Ureter (tissue), 1 donor: ENCODE measurements at places on chromosomes 5 and 9. TPM values are rescaled to one million over a fixed set of nuclear protein-coding genes. Genes with fewer than 3 reads are reported as not detected.

The DNAJC21 gene
- 45.3 TPM for total RNA-seq

The FOXD4L6 gene
- not detected for total RNA-seq

The GFI1B gene
- not detected for total RNA-seq

The ARSI gene
- 0.65 TPM for total RNA-seq

The PCDHGB2 gene
- 4.3 TPM for total RNA-seq

The PCDHB15 gene
- 4.3 TPM for total RNA-seq

The GPX3 gene
- total RNA-seq, result 160 TPM

The RRAGA gene
- 90.4 TPM for total RNA-seq

The FABP6 gene
- 6.2 TPM for total RNA-seq

The COL15A1 gene
- total RNA-seq, result 63.2 TPM

The SLC6A18 gene
- not detected for total RNA-seq

The LRRC19 gene
- not detected for total RNA-seq

The SPIN1 gene
- total RNA-seq, result 77.9 TPM

The MLANA gene
- total RNA-seq, result not detected

The ARHGEF28 gene
- 34.5 TPM for total RNA-seq

The BAAT gene
- total RNA-seq, result not detected

The LECT2 gene
- total RNA-seq, result not detected

The GABRB2 gene
- 0.34 TPM for total RNA-seq

The FOXD4L4 gene
- 0.47 TPM for total RNA-seq

The SLC34A1 gene
- not detected for total RNA-seq

The FOXD4 gene
- not detected for total RNA-seq

The C7 gene
- total RNA-seq, result 209 TPM

The TLX3 gene
- not detected for total RNA-seq

The CARTPT gene
- not detected for total RNA-seq

The NDUFB6 gene
- 30.5 TPM for total RNA-seq

The FRMD3 gene
- 16.8 TPM for total RNA-seq

The IFNA10 gene
- not detected for total RNA-seq

The RFX3 gene
- total RNA-seq, result 19.2 TPM

The NTMT1 gene
- 31.2 TPM for total RNA-seq

The SLC36A3 gene
- total RNA-seq, result not detected

The ZDHHC12 gene
- total RNA-seq, result 26.3 TPM

The EIF4EBP3 gene
- 25.9 TPM for total RNA-seq

The TNFSF15 gene
- total RNA-seq, result 16.2 TPM

The OR1L4 gene
- not detected for total RNA-seq

The TRIM36 gene
- total RNA-seq, result 0.62 TPM

The JADE2 gene
- 68.7 TPM for total RNA-seq

The CDC20B gene
- total RNA-seq, result not detected

The ALDOB gene
- total RNA-seq, result 0.70 TPM

The TMOD1 gene
- 29.3 TPM for total RNA-seq

The DMRT3 gene
- total RNA-seq, result not detected

The OGN gene
- total RNA-seq, result 18.1 TPM

The SMIM33 gene
- total RNA-seq, result not detected

The APBA1 gene
- total RNA-seq, result 21.1 TPM

The NR4A3 gene
- 26.2 TPM for total RNA-seq

The NME5 gene
- 11.1 TPM for total RNA-seq
